DMS79 treated with DMSO at 0.1 percent for 48 hours (cell line): ENCODE measurements at places on chromosomes 2 and 18.

DNA sequence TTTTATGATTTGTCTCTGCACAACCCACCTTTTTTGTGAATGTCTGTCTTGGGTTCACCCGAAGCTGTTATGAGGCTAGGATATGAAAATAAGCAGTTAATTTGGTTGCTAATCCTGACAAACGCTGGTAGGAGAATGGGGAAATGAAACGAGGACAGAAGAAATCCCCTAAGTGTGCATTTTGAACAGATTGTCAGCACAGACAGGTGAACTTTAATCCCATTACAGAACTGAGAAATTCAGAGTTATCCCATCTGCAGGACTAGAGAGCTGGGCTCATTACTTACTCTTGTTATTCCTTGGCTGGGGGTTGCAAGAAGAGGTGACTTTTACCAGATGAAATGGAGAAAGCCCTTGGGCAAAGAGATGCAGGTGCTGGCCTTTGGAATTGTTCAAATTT, 123.3 kb upstream of the NYAP2 start:
- DNase-seq, result no peak

GRCh38 chr2:8600456-8600855, 81.4 kb upstream of the ID2 start:
- no peak for DNase-seq

GRCh38 chr18:48923746-48924629, 26.8 kb downstream of the SMAD7 start:
- DNase-seq, result no peak

GRCh38 chr2:68715353-68716041, 19.1 kb upstream of the ARHGAP25 start:
- no peak for DNase-seq

DNA sequence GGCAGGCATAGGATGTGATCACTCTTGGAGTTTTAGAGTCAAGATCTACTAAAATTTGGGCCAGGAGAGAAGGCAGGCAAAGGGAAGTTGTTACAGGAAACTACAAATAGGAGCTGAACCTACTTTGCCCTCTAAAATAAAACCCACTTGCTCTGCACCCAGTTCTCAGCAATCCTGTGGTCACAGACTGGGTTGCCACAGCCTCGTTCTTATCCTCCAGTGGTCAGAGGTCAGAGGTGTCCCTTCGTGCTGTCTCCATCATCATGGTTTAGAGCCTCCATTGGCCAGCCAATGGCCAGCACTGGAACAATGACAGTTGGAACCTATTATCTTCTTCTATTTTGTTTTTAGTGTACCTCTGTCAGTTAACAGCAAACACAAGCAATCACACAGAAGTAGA, 90.7 kb upstream of the TNP1 start:
- no peak for DNase-seq

- no peak for DNase-seq
Observed at GRCh38 chr2:115460008-115460407, 1017.6 kb downstream of the DPP10 start.

GRCh38 chr2:233199870-233200269, 51.6 kb upstream of the ATG16L1 start:
- no peak for DNase-seq
